ENCODE measurements at places on chromosomes 6 and 20.

GRCh38 chr20:47773371-47773786 is 11.9 kb downstream of the SULF2 start:
- DNase-seq: no peak

- peak; percentile 65 for DNase-seq
Observed at GRCh38 chr6:106512048-106512967, 117.0 kb downstream of the RTN4IP1 start.

DNA sequence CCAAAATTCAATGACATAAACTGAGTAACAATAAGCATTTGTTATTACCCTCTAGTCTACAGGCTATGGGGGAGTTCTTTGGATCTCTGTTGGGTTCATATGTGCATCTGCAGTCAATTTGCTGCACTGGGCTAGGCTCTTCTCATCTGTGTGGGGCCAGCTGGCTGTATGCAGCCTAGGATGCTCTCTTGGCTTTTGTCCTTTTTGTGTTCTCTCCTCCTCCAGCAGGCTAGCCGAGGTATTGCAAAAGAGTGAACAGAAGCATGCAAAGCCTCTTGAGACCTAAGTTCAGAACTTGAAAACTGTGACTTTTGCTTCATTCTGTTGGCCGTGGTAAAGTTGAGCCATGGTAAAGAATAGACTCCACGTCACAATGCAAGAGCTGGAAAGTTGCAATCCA is 62.8 kb upstream of the FOXO3 start:
- no peak for DNase-seq

- no peak for DNase-seq
Observed at GRCh38 chr6:16061818-16062217, 67.1 kb upstream of the MYLIP start.

DNA sequence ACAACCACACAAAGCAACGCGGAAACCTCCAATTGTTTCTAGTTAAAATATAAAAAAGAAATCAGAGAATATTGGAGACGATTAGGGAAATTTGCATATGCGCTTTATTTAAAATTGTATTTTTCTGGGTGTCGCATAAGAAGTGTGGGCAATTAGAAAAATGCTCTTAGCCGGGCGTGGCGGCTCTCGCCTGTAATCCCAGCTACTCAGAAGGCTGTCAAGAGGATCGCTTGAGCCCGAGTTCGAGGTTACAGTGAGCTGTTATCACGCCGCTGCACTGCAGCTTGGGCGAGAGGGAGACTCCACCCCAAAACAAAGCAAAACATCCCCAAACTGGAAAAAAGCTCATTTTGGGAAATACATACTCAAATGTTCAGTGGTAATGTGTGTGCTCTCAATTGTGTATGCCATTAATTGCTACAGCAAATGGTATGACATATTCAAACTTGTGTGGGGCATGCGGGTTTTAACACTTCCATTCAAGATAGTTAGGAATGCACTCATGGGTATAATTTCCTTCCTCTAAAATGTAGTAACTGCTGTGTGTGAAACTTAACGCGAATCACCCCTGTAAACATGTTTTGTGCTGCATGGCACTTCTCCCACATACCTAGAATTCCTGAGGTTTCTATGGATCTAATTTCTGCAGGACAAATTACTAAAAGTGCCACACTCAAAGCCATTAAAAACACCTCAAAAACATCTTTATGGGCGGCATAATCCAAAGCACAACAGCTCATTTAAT is 54.7 kb upstream of the HFE start:
- no peak for DNase-seq

DNA sequence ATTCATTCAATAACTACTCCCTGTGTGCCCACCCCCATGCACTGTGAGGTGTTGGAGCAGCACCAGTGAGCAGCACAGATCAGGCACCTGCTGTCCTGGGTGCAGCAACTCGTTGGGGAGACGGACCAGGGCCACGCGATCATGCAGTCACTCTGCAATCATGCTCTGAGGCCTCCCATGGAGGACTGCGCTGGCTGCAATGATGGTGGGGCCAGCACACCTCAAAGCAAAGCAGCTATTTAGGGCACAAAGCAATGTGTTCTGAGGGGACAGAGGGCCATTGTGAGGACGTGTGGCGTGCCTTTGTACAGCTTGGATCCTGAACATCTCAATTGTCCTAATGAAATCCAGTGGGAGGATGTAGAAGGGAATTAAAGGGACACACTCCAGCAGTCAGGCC is 41.0 kb upstream of the MPC1 start:
- no peak for DNase-seq

GRCh38 chr6:71123051-71123450 is 165.6 kb upstream of the OGFRL1 start:
- DNase-seq: no peak

GRCh38 chr6:143410859-143411270 is 39.6 kb downstream of the ADAT2 start:
- DNase-seq: no peak

DNA sequence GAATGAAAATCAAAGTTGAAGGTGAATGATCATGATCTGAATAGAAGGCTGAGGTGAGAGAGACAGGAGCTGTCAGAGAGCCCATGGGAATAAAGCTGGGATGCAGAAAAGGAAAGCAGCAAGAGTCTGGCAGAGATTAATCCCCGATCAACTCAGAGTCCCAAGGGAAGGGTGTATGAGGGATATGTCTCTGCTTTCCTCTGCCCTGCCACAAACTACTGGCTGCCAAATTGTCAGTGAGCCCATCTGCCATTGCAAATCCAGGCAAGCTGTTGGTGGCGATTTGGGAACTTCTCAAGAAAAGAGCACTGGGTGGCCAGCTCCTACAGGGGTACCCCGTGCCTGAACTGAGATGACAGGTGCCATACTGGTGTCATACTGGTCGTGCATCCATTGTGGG is 705.5 kb upstream of the MAN1A1 start:
- no peak for DNase-seq

- no peak for DNase-seq
Observed at GRCh38 chr20:48075591-48076174, 290.4 kb upstream of the SULF2 start.

All from activated CD4-positive, alpha-beta T cell treated with anti-CD3 and anti-CD28 coated beads for 24 hours (primary cell).